ENCODE measurements at places on chromosomes 3 and 15.

GRCh38 chr3:39473452-39474125, 6.1 kb downstream of the MOBP start:
- no peak for DNase-seq

GRCh38 chr15:71743861-71744382, 66.4 kb upstream of the NR2E3 start:
- DNase-seq = no peak

GRCh38 chr3:155673421-155673820, 71.5 kb downstream of the PLCH1 start:
- no peak for DNase-seq

- DNase-seq = no peak
These were observed 165.3 kb downstream of the FNDC3B start for GRCh38 chr3:172204716-172205115.

DNA sequence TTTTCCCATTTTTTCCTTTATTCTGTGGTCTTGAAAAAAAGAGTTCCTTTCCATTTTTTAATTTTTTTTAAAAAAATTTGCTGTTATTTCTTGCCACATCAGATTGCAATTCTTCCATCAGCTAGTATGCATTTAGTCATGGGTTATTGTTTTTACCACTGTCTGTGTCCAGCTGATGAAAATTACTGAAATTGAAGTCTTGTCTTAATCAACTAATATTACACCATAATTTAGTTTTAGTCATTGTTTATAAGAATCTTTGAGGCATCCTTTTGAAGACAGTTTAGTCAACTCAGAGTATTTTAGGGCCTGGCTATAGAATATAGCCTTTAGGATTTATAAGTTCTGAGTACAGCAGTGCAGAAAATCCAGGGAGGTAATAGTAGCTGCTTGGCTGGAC, 172.1 kb downstream of the LRTM1 start:
- no peak for DNase-seq

DNA sequence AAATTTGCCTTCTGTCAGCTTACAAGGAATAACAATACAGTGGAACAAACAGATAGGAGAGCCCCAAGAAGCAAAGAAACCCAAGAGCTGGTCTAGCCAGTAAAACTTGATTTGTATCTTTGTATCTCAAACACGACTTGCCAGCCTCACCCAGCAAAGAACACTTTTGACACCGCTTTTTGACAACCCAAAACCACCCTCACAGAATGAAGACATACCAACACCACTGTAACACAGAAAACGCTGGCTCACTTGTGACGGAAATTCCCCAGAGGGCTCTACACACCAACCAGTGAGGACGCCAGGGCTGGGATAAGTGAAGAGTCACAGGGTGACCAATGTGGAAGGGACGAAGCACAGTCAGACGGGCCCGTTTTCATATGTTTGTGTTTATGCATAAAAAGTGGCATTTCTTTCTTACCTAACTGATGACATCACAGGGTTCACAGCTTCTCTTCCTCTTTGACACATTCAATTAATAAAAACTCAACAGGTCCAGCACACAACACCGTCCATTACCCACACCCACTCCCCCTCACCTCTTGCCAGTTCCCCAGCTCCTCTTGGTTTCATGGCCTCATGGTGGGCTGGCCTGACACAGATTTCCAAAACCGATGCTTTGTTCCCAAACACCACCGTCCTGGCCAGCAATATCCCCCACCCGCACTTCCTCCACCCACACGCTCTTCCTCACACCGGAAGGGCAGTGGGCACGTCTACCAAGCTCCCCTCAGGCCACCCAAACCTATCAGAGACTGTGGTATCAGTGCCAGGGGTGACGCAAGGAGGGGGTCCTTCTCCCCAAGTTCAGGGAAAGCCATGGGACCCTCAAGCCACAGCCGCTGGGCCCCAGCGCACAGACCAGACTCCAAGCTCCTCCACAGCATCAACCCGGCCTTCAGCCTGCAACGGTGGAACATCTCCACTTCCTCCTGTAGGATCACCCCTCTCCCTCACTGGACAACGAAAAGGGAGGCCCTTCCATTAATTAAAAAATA, 94.2 kb downstream of the ADAMTS17 start:
- no peak for DNase-seq

DNA sequence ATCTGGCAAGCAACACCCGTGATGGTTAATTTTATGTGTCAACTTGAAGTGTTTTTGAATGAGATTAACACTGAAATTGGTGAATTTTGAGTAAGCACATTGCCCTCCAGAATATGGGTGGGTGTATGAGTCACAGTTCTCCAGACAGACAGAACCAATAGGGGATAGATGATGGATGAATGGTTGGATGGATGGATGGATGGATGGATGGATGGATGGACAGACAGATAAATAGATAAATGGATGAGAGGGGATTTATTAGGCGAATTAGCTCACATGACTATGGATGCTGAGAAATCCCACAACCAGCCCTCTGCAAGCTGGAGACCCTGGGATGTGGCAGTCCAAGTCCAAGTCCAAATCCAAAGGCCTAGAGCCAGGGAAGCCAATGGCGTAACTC, 5.4 kb upstream of the VWA5B2 start:
- no peak for DNase-seq

GRCh38 chr15:31587583-31587982, 260.9 kb downstream of the KLF13 start:
- DNase-seq = no peak

DNA sequence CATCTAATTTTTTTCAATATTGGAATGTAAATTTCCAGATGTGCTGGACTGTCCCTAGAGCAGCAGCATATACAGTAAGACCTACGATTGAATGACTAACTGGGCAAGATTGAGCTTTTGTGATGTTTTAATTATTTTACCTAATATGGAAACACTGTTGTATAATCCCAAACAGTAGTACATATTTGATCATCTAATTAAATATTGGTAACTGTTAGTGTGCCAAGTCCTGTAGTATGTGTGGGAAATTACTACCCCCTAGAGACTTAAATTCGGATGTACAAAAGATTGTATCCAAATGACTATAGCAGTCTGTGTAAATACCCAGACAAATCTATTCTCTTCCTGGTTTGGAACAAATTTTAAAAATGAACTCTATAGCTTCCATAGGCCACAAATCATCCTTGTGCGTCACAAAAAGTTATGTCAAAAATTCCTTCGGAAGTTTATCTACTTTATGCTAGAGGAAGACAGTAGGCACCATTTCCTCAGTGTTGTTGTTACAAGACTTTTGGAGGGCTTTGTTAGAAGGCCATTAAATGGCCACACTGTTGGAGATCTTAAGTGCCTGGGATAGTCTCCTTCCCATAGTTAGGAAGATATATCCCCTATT, 41.6 kb downstream of the NKIRAS1 start:
- no peak for DNase-seq

DNA sequence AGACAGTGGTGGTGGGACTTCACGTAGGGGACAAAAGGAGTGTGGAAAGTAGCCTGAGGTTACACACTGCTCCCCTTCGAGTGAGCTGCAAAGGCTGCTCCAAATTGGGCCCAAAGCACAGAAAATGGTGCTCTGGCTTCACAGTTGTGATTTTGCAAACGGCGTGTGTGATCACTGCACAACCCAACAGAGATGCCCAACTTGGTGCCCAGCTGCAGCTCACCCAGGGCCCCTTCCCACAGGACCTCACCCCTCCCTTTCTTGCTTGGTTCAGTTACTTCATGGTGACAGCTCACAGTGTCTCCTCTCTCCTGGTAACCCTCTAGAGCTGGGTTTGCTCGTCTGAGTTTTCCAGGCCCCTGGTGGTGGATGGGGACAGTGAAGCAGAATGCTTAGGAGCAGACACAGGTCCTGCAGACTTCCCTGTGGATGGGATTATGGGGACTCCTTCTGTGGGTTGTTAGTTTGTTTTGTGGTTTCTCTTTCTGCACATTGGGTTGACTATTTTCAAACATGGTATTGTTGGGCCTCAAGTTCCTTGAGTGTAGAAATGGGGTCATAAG, 98.3 kb downstream of the TOP2B start:
- DNase-seq = no peak

DNA sequence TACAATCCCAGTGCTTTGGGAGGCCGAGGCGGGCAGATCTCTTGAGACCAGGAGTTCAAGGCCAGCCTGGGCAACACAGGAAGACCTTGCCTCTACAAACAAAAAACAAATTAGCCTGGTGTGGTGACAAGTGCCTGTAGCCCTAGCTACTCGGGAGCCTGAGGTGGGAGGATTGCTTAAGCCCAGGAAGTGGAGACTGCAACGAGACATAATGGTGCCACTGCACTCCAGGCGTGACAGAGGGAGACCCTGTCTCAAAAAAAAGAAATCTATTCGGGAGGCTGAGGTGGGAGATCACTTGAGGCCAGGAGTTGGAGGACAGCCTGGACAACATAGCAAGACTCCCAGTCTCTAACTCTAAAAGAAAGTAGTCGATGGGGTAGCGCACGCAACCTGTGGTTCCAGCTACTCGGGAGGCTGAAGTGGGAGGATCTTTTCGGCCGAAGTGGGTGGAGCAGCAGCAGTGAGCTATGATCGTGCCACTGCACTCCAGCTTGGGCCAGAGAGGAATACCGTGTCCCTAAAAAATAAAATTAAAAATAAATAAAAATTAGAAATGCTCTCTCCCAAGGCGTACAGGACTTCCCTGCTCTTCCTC, 775 bp downstream of the C3orf33 start:
- DNase-seq = no peak

GRCh38 chr15:71501344-71502076, 308.8 kb upstream of the NR2E3 start:
- DNase-seq = no peak

GRCh38 chr3:16254916-16255315, 9.8 kb downstream of the DPH3 start:
- no peak for DNase-seq

GRCh38 chr3:191473661-191474198, 12.8 kb downstream of the PYDC2 start:
- DNase-seq = no peak

GRCh38 chr3:12186515-12187286, 28.0 kb upstream of the TIMP4 start:
- no peak for DNase-seq

DNA sequence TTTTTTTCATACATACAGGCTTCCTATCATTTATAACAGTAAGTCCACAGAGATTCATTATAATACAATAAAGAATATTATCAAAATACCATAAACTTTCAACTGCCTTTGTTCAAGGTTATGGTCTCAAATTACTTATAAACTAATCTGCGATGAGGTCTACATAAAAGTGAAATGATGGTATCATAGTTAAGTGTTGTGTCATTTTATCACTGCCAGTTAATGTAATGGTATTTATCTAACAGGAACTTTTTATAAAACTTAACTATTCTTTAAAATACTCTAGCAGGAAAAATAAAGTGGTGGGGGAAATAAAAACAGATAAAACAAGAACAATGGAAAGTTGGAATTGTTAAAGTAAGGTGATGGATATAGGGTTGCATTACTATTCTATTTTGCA, 153.1 kb downstream of the OSBPL10 start:
- DNase-seq = no peak

DNA sequence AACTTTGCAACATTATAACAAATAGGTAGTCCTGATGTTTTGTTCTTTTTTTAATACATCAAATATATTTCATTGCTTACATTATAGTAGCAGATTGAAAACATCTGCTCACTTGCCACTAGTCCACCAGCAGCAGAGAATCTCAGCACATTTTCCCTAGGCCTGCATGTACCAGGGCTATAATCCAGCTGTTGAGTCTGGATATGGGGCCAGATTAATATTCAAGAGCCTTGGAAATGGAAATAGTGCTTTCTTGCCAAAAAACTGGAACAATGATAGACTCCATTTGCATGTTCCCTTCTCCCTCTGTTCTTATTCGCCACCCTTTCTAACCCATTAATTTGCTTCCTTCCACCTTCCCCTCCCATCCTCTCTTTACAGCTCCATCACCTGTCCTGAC, 288.0 kb downstream of the EPHA3 start:
- DNase-seq = no peak

- no peak for DNase-seq
These were observed 506.8 kb downstream of the PDCD6IP start for GRCh38 chr3:34305266-34305665.

DNA sequence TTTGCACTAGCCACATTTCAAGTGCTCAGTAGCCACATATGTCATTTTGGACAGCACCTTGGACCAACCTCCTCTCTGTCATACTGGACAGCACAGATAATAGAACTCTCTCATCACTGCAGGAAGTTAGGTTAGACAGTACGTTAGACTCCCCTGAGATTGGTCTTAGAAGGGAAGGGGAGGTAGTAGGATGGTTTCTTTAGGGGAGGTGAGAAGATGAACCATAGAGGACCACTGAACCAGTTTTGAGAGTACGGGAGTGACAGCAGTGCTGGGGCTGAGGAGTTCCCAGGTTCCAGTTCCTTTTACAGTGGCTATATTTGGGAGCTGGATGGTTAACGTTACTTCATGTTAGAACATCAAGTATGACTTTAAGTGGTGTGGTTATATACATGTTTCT, 7.8 kb downstream of the LRCH3 start:
- no peak for DNase-seq

GRCh38 chr3:123660900-123661299, 76.0 kb upstream of the HACD2 start:
- no peak for DNase-seq

- no peak for DNase-seq
These were observed 809.2 kb downstream of the NAALADL2 start for GRCh38 chr3:175668300-175668699.

DNA sequence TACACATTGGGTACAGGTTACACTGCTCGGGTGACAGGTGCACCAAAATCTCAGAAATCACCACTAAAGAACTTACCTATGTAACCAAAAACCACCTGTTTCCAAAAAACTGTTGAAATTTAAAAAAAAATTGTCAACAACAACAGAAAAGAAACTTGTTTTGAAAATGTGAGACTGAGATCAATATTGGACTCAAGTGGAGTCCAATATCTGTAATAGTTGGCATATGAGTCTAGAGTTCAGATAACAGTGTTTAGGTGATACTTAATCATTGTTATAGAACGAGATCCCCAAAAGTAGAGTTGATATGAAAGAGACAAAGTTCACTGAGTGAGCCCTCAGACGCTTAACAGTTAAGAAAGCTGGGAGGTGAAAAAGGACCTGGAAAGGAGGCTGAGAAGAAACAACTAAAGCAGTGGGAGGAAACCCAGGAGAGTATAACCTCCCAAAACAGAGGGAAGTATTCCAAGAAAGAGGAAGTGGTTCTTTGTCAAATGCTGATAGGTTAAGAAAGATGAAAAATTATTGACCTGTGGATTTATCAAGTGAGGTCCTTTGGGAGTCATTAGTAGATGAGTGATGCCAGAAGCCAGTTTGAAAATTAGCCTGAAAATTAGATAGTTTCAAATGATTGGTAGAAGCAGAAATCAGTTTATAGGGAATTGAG, 388.6 kb upstream of the DPH6 start:
- DNase-seq = no peak

DNA sequence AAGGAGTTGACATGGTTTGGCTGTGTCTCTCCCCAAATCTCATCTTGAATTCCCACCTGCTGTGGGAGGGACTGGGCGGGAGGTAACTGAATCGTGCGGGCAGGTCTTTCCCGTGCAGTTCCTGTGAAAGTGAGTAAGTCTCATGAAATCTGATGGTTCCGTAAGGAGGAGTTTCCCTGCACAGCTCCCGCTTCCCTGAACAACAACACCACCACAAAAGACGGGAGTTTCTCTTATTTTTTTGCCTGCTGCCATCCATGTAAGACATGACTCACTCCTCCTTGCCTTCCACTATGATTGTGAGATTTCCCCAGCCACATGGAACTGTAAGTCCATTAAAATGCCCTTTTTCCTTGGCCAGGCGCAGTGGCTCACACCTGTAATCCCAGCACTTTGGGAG, 22.7 kb downstream of the XXYLT1 start:
- no peak for DNase-seq
